ENCODE measurements at places on chromosomes 4 and X.

DNA sequence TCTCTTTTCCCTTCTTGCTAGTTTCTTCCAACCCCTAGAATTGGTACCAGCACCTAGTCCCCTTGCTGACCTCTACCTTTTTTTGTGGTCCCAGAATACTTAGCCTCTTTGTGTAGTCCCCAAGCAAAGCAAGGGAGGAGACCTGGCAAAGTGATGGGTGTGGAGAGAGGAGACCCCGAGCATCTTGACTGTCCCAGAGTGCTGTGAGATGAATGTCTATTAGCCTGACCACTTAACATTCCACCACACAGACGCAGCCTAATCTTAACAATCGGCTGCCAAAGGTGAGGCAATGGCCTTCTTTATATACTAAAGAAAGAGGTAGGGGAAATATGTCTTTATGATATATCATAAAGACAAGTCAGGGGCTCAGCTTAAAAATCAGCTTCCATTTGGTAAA, 55.9 kb downstream of the TRIM2 start:
- DNase-seq, result no peak

DNA sequence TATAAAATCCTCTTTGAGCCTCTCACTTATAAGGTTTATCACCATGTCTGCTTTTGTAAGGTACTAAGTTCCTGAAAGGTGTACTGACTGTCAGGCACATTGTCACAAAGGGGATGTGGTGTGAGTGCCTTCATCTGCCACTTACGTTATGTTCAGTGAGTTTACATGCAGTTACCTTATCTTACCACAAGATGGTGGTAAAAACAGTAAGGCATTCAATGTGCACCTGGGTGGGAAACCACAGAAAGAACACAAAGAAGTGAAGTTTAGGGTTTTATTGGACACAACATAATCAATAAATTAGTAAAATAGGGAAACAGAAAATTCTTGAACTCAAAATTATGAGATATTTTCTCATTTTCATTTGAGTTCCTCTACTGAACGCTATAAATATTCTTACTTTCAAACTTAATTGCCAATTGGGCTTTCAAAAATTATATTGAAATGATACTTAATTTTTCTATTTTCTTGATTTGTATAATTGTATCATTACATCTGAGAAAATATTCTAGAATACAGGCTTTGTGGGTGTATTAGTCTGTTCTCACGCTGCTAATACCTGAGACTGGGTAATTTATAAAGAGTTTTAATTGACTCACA, 650.8 kb downstream of the PCDH7 start:
- DNase-seq, result no peak

- DNase-seq, result no peak
Measured at GRCh38 chr4:181661923-181662322, 581.3 kb upstream of the TENM3 start.

- DNase-seq, result no peak
Measured at GRCh38 chr4:77194989-77195388, 38.0 kb downstream of the CCNG2 start.

DNA sequence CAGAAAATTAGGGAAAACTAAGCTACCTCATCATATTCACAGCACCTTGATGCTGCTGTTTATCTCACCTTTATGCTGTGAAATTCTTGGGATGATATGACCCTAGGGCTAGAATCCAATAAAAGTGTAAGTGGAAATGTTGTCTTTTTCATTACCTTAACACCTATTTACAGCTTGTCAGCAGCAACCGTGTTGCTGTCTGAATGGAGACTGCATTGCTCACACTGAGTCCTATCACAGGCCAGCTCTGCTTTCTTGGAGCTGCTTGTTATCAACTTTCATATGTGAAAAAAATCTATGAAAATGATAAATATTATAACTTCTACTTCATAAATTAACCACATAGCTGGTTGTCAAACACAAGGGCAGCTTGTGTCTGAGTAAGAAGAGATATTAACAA, 789.5 kb downstream of the TECRL start:
- DNase-seq, result no peak

GRCh38 chrX:8341814-8342590, 122.6 kb upstream of the VCX3B start:
- no peak for DNase-seq

All from stimulated activated CD4-positive, alpha-beta T cell treated with anti-CD3 and anti-CD28 coated beads, TNF-alpha, amount 100 ng/mL, for 4 hours (primary cell).